ENCODE measurements at places on chromosomes 2 and 18.

DNA sequence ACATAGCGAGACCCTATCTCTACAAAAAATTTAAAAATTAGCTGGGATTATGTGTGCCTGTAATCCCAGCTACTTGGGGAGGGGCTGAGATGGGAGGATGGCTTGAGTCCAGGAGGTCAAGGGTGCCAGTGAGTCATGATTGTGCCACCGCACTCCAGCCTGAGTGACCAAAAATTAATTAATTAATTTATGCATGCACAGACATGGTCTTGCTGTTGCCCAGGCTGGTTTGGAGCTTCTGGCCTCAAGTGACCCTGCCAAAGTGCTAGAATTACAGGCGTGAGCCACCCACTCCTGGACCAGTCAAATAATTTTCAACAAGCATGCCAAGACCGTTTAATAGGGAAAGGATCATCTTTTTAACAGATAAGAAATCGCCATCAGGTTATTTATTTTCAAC is 57.7 kb upstream of the TFCP2L1 start:
- DNase-seq, result no peak

- DNase-seq, result no peak
Observed at GRCh38 chr2:231372326-231372725, 23.2 kb upstream of the B3GNT7 start.

DNA sequence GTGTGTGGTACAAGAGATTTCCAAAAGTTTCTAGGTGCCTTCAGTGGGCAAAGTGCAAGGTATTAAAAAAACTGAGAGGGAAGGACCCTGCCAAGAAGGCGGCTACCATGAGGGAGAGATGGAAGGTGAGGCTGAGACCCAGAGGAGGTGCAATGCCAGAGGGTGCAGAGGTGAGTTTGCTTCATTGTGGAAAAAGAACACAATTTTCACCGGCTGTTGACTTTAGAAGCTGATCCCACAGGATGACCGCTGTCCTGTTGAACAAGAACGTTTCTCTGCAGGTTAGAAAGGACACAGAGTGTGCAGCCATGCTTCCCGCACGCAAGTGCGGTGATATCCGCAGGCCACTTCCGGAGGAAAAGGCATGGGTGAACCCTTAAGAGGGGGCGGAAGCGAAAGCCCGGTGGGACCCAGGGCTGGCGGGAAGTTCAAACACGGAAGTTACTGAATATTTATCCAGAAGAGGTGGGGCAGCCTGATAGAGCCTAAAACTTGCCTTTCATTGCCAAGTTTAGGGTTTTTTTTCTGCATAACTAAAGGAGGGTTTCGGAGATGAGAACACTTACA is 16.6 kb downstream of the SP110 start:
- DNase-seq, result no peak

DNA sequence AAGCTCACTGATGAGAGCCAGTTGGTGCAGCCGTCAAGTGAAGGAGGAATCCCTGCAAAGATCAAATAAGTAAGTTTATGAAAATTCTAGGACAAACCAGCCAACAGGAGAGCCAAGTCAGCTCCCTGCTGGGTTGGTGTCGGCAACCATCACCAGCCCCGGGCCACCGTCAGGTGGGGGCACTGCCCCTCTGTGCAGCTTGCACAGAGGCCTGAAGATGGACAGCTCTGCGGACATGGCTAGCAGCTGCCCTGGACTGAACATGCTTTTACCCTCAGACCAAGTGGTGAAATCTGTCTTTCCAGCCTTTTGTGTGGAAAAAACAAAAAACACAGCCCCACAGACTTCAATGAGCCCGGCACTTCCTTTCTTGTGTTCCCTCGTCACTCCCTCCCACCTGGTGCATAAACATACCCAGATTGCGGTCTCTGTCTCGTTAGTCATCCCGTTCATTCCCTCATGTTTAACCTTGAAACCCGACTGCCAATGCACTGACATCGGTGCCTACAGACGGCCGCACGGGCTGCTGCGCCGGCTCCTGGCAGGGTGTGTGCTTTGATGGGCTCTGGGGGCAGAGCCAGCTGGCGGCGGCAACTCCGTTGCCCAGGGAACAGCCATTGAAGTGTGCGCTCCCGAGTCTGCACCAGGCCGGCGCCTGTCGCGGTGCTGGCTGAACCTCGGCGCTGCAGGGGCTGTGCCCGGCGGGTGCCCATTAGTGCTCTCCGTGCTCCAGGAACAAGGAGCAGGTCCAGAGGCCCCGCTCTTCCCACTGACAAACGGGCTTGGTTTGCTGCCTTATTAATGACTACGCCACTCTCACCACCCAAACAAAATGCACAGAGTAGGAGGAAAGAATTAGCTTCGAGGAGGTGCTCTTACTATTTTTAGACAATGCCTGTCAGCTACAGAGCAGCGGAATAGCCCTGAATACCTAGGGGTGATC is 95.3 kb downstream of the EIPR1 start:
- no peak for DNase-seq

DNA sequence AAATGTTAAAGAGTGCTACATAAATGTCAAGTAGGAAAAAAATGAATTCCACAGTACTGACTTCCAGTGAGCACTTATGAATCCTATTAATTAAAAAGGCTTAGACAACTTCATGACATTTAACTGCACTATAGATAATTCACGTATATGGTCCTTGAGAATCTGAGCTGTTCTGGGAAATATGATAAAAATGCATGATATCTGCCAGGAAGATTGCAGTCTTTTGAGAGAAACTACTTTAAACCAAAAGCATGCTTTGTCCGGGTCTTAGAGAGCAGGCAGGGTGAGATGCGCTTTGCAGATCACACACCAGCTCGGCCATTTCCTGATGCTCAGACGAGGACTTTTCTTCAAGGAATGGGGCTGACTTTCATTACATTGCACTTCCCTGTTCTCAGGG is 42.6 kb downstream of the CMPK2 start:
- DNase-seq, result no peak

DNA sequence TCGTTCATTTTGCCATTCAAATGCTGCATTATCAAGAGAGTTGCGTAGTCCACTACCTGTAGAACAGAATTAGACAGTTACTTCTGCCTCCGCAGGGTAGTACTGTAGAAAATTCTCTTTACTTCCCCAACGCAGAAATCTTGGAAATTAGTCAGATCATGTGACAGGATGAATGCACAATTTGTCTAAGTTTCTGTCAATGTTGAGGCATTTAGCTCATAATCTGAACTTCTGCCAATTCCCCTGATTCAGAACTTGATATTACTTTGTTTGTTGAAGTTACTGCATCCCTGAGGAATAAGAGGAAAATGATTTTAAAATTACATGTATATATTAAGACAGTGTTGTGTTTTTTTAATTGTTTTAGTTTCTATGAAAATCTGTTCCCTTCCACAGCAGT is 83.4 kb downstream of the TTC27 start:
- no peak for DNase-seq

DNA sequence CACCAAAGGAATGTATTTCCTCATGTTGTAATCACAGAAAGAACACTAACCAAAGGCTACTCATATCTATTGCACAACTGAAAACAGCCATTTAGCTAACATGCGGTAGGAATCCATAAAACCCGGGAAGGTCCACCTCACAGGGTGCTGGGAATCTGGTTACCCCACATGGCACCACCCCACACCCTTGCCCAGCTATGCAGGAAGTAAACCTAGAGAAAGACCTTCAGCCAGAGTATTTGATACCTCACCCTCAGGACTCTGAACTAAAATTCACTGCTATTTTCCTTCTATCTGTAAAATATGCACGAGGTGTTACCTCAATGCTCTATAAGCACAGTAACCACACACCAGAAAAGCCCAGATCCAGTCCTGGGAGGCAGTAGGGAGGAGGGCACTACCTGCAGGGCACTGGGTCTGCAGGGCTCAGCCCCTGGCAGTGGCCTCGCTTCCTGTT is 45.8 kb downstream of the PTPN2 start:
- DNase-seq, result no peak

DNA sequence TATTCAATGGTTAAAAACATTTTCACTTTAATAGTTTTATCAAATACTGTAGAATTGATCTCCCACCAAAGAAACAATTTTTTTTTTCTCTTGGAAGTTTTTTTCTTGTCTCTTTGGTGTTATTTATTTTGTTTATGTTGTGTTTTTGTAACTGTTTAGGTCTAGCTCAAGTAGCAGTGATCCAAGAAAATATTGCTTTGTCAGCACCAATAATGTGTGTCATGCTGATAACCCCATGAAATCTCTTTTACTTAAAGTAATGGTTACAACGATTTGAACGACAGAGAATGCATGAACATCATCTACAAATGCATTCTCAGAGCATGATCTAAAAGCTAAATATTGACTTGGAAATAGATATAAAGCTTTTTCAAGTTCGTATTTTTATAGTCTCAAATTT is 122.9 kb downstream of the DOK6 start:
- DNase-seq, result no peak

- no peak for DNase-seq
Observed at GRCh38 chr2:50714089-50714488, 317.8 kb downstream of the NRXN1 start.

GRCh38 chr18:64175432-64175831 is 26.5 kb upstream of the LINC00305 start:
- no peak for DNase-seq

DNA sequence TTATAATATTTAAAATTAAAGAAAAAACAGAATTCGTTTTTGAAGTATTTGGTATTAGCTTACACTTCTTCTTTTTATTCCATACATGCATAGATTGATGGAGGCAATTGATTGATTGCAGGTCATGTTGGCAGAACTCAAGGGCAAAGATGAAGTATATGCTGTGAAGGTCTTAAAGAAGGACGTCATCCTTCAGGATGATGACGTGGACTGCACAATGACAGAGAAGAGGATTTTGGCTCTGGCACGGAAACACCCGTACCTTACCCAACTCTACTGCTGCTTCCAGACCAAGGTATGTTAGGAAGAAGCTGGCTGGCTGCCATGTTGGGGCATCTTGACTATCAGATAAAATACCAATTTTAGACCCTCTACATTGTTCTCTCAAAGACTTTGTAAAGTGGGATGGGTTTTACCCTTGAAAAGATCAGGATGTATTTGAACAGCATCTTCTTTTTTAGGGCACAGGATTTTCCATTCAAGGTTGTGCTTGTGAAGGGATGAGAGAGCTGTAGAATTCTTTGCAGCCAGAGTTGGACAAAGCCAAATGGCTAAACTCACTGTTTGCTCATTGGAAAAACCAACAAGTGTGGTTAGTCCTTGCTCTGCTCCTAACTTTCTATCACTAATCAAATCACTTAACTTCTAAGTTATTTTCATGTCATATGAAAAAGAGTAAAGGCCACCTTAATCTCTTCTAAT is 286.8 kb upstream of the EPAS1 start:
- DNase-seq, result no peak

- no peak for DNase-seq
Observed at GRCh38 chr18:32177530-32177929, 12.3 kb upstream of the MEP1B start.

Data from thymus (tissue), 14 donors.